ENCODE measurements at places on chromosomes 7 and 10. TPM values are rescaled to one million over a fixed set of nuclear protein-coding genes. Genes with fewer than 3 reads are reported as not detected.
A peak's percentile ranks its signal among the peaks of the same experiment; 100 is the strongest.

PTPRN2 gene
- total RNA-seq, result 0.48 TPM

MRC1 gene
- total RNA-seq, result 14.1 TPM

ELMO1 gene
- 8.1 TPM for total RNA-seq

ADCYAP1R1 gene
- 2.2 TPM for total RNA-seq

IFIT1B gene
- total RNA-seq, result not detected

LRRD1 gene
- total RNA-seq, result not detected

OR9A2 gene
- total RNA-seq, result not detected

CCZ1 gene
- 48.3 TPM for total RNA-seq

CYP26A1 gene
- total RNA-seq, result not detected

WNT2 gene
- total RNA-seq, result 0.47 TPM

DNA sequence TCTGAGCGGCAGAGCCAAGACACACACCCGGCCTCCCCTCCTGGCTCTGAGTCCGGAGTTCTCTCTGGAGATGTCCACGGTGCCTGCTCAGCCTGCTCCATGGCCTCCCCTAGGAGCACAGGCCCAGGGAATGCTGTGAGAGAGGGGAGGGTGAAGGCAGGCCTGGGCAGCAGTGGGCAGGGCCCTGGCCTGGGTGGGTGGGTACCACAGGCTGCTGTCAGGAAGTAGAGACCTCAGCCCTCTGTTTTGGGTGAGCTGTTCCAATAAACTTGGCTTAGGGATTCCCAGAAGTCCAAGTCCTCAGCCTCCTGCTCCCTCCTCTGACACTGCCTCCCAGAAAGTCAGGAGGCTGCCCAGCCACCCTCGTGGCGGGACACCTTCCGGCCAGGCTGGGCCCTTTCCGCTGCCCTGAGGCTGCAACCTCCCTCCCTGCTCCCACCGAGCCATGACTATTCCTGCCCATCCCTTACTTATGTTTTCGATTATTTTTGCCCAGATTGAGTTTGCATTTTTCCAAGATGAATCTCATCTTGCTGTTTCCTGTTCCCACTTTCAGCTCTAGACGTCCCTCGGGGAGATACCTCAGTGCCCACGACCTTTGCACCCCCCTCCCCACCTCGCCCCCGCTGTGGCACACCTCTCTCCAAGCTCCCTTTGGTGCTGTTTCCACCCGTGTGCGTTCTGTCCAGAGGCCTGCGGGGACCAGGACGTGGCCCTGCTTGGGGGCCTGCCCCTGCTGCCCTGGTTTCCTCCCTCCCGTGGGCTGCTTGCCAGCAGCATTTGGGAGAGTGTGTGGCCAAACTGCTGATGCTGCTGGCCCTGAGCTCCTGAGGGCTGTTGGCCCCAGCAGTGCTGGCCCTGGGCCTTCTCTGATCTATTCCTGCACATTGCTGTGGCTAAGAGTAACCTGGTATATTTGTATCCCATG is 5.8 kb upstream of the POLM start:
- peak; percentile 86 for DNase-seq

GRCh38 chr7:47303014-47303694 is 278.8 kb downstream of the TNS3 start:
- DNase-seq, result no peak

- DNase-seq, result no peak
Observed at GRCh38 chr7:104362756-104363155, 34.4 kb downstream of the LHFPL3 start.

- no peak for DNase-seq
Observed at GRCh38 chr7:101593556-101593955, 35.5 kb downstream of the MYL10 start.

GRCh38 chr10:1074748-1075308 is 18.6 kb downstream of the WDR37 start:
- no peak for DNase-seq

DNA sequence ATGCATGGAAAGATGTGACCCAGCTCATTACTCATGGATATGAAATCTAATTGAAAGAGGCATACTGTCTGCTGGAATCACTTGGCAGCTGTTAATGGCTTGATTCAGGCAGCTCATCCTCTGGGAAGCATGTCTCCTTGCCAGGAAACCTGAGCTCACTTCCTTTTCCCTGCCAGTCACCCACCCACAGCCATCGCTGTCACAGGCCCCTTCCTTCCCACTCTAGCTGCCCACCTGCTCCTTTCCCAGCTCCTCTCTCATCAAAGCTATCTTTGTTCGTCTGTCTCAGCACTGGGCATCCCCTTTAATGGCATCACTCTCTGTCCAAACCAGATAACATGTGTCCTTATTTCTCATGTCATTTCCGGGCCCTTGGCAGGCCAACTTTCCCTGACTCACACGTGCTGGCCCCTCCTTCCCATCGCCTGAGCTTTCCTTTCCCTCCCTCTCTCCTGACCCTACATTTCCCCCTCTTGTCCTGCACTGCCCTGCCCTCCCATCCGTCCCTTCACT is 721.9 kb downstream of the TNS3 start:
- peak; percentile 31 for DNase-seq

- DNase-seq, result peak; percentile 66
Observed at GRCh38 chr10:72315611-72316385, 38.9 kb downstream of the DNAJB12 start.

GRCh38 chr7:86926732-86927131 is 132.7 kb downstream of the ELAPOR2 start:
- no peak for DNase-seq

GRCh38 chr10:92844746-92845145 is 3.6 kb upstream of the EXOC6 start:
- DNase-seq, result no peak

DNA sequence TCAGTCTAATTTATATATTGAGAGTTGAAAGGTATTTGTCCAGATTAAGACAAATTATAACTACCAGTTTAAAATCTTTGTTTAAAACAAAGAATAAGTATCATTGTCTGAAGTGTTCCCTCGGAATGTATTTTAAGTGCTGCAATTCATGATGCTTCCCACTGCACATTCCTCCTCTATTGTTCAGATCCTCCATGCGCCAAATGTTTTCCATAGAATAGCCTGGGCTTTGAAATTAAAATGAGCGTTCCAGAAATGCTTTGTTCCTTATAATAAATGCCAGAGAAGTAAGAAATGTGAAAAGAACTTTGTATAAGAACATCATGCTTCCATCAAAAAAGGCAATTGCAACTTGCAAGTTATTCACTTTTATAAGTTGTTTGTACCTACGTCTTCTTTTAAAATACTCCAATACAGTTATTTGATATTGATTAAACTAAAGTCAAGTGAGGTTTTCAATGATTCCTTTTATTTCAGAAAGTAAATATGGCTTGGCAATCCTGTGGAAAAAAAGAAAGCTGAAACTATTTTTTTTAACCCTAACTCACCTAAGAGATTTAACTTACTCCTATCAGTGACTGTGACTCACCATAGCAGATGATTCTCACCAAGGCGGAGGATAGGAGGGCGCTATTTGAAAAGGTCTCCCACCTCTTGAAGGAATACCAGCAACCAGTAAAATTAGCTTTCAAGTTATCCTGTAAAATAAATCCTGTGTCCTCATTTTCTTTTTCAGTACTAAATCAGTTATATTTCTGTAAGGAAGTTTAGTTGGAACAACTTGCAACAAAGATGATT is 85.8 kb downstream of the CTNNA3 start:
- no peak for DNase-seq

DNA sequence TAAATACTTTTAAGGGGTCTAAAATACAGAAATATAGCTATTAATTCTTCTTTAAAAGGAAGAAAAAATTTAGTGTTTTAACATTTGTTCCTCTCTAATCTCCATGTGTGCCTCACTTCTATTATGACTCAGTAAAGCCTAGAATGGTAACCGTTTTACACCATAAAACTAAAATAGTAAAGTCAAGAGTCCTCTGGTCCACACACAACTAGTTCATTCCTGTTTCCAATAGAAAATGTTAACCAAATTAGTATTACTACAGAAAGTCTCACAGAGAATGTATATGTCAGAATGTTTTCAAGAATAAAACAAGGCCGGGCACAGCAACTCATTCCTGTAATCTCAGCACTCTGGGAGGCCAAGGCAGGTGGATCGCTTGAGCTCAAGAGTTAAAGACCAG is 55.8 kb downstream of the CNOT4 start:
- no peak for DNase-seq

DNA sequence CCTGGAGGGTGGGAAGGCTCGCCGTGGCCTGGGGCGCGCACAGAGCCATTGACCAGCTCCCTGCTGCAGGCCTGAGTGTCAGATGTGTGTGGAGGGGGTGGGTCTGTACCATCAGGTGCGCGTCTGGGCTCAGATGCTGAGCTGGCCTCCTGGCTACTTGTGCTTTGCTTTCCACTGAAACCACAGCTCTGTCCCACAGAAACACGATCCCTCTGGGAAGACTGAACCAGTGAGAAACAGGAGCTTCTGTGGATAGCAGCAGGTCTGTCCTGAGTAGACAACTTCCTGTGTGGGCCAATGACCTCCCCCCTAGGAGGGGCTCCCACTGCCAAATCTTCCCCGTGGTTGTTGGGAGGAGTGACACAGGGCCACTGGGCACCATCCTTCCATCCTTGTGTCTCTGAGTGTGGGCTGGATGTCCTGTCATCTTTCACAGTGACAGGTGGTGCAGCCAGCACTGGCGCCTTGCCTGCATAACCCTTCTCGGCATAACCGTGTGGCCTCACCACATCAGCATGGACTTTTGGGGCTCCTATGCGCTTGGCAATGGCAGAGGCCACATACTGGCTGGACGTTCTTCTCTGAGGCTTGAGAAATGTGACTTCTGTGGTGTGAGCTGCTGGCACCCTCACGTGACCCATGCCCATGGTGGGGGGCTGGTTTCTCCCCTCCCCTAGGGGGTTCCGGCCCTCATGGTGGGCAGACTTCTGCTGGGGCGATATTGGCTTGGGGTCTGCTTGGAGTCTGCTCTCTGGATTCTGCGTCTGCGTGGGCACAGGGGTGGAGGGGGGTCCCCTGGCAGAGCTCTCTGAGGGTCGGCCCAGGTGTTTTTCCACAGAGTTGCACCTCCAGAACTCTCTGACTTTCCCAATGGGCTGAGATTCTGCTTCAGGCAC is 245.5 kb upstream of the GRB10 start:
- peak; percentile 55 for DNase-seq

GRCh38 chr7:30102281-30102680 is 32.5 kb upstream of the MTURN start:
- DNase-seq, result no peak

- DNase-seq, result no peak
Observed at GRCh38 chr7:155930527-155930926, 118.3 kb upstream of the SHH start.

DNA sequence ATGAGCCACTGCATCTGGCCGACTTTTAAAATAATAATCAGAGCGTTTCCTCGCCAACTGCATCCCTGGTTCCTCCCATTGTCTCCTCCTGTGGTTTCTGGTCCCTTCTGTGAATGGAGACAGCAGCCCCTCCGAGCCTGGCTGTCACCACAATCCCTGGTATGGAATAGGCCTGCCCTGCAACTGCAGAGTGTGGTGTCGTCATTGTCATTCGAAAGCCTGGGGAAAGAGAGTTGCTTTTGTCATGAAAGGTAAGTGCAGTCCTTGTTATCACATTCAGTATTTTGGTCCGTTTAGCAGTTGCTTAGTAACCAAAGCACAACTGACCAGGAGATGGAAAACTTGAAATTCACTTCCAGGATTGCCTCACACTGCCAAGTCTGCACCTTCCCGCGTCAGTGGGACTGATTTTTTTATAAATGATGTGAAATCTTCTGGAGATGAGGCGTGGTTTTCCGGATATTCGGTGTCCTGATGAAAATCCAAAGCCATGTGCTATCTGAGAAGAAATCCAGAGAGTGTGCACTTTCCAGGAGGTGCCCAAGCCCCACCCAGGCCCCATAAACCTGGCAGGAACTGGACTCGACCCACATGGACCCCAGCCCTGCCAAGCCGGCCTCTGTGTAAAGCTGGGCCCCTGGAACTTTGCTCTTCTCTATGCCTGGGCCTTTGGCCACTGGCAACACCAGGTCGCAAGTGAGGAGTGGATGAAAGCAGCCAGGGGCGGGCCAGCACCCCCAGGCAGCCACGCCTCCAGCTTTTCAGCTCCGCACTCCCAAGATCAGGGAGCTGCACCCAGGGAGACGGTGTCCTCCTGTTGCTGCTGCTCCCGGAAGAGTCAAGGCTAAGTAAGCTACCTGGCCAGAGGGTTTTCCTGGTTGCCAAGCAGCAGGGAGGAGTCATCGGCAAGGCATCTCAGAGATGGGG is 133.7 kb upstream of the SH2B2 start:
- no peak for DNase-seq

- no peak for DNase-seq
Observed at GRCh38 chr7:132576721-132577085, 433 bp upstream of the PLXNA4 start.

DNA sequence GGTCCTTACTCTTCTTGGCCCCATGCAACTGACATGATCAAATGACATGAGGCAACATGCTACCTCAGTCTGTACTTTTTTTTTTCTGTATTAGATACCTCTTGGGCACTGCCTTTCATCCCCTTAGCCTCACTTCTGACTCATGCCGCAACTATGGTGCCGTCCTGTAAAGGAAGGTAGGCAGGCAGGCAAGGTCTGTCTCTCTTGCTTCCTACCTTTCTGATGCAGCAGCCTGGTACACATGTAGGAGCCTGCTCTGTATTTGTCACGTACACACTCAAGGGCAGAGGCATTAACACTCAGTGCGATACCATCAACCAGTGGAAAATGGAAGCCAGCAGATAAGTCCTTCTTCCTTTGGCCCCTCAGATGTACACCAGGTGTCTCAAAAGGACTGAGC is 146.7 kb downstream of the ATE1 start:
- no peak for DNase-seq

DNA sequence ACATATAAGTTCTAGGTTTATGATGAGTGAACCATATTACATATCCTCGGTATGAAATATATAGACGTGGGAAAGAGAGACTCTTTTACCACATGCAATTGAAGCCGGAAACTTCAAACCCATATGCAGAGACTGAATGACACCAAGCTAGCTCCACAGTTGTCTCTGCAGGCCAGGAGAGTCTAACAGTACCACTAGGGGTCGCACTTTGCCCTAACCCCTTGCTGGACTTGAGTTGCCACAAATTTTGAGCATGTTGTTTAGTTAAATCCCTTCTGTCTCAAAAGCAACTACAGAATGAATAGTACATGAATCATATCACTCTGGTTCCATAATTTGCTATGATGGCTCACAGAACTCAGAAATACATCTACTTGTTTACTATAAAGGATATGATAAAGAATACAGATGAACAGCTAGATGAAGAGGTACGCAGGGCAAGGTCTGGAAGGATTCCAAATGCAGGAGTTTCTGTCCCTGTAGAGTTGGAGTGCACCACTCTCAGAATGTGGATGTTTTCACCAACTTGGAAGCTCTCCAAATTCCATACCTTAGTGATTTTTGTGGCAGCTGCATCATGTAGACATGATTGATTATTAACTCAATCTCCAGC is 112.4 kb upstream of the YAE1 start:
- no peak for DNase-seq

- no peak for DNase-seq
Observed at GRCh38 chr10:29691564-29692072, 56.8 kb upstream of the SVIL start.

- DNase-seq, result no peak
Observed at GRCh38 chr7:105198223-105198622, 184.2 kb downstream of the KMT2E start.

GRCh38 chr10:92826061-92826460 is 22.3 kb upstream of the EXOC6 start:
- no peak for DNase-seq

Data from psoas muscle (tissue), 8 donors.